Osteoblast (primary cell): ENCODE measurements at places on chromosomes 7 and 10. TPM values are rescaled to one million over a fixed set of nuclear protein-coding genes. Genes with fewer than 3 reads are reported as not detected.

GRCh38 chr10:12969951-12970350, 31.6 kb downstream of the CCDC3 start:
- no peak for DNase-seq

DNA sequence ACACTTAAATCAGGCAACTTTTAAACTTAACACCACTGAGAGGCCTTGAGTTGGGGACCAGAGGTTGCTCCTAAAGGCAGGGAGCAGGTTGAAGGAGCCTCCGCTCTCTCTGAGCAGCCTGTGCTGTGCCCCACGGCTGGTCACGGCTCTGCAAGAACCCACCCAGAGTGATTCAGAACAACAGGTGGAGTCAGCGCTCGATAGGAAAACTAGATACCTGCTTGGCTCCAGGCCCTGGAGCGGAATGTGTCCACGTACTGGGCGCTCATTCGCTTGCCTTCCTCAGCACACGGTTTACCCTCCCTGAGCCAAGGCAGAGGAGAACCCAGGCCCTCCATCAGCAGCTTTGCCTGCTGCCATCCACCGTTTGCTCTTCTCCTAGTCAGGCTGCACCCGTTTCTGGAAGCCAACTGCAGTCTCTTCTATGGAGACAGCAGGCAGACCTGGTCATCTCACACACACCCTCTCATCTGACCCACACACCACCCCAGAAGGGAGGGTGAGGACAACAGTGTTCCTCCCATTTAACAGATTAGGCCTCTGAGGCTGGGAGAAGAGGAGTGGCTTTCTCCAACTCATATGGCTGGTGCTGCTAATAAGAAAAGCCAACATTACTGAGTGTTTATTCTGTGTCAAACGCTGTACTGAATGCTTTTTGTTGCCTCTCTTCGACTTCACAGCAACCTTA, 37.6 kb upstream of the PDCD4 start:
- DNase-seq = no peak

SPDYE3 gene
- total RNA-seq = under 0.01 TPM in 1 of 2 replicates, not detected in the other

PHYHIPL gene
- not detected in 2 replicates for total RNA-seq

DNA sequence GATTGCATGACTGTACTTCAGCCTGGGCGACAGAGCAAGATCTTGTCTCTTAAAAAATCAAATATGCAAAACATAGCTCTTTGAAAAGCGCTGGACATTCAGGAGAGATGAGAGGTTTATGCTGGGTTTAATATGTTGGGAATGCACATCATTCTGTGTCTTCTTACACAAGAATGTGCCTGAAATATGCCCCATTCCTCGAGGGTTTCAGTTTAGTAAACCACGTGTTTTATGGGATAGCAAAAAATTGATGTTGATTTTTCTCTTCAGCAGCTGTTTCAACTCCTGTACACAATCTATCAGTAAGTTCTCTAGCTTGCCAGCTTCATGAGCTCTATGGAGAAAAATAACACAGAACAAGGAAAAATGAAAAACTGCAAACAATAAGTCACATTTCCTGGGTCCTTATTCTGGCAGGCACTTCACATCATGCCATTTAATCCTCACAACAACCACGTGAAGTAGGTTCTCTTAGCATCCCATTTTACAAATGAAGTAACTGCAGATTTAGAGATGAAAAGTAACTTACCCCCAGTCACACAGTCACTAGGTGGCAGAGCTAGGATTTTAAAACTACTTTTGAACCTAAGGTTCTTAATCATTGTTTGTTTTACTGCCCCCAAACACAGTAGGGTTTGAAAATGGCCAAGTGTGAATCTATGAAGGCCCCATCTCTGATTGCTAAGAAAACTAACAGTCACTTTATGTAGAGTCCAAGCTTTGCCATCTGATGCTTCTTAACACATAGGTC, 423.6 kb downstream of the PHTF2 start:
- peak; percentile 37 for DNase-seq

- DNase-seq = no peak
Observed at GRCh38 chr7:148277042-148277660, 313.4 kb upstream of the C7orf33 start.

- DNase-seq = peak; percentile 72
Observed at GRCh38 chr7:27151341-27151930, 947 bp downstream of the HOXA3 start.

DNA sequence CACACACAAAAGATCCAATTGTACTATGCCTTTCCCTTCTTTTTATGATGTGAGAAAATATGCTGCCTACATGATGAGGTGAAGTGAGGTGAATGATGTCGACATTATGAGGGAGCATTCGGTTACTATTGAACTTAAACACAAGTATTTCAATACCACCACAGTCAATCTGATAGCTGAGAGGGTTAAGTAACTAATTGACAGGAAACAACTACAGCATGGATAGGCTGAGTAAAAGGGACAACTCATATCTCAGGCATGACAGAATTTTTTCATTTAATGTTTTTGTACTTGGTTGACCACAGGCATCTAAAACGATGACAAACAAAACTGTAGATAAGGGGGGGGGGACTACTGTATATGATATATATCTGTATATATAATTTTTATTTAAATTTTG, 488.9 kb downstream of the SH2D4B start:
- peak; percentile 3 for DNase-seq

DNA sequence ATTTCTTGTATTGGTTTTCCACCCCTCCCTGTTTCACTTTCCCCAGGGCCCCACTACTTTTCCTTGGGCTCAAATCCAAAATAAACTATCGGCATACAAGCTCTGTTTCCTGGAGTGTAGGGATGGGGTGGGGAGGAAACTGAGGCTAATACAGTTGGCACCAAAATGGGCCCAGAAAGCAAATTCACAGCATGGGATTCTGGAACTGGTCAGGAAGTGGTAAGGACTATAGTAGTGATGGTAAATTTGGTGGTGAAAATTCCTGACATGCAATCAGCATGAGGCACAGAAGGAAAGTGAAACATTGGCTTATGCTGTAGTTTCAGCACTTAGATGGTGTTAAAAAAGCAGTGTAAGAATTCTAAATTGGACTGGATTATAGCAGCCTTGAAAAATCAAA, 8.7 kb upstream of the SAMD9L start:
- peak; percentile 41 for DNase-seq

GRCh38 chr10:133309720-133310398, 1.1 kb downstream of the ZNF511 start:
- no peak for DNase-seq

DNA sequence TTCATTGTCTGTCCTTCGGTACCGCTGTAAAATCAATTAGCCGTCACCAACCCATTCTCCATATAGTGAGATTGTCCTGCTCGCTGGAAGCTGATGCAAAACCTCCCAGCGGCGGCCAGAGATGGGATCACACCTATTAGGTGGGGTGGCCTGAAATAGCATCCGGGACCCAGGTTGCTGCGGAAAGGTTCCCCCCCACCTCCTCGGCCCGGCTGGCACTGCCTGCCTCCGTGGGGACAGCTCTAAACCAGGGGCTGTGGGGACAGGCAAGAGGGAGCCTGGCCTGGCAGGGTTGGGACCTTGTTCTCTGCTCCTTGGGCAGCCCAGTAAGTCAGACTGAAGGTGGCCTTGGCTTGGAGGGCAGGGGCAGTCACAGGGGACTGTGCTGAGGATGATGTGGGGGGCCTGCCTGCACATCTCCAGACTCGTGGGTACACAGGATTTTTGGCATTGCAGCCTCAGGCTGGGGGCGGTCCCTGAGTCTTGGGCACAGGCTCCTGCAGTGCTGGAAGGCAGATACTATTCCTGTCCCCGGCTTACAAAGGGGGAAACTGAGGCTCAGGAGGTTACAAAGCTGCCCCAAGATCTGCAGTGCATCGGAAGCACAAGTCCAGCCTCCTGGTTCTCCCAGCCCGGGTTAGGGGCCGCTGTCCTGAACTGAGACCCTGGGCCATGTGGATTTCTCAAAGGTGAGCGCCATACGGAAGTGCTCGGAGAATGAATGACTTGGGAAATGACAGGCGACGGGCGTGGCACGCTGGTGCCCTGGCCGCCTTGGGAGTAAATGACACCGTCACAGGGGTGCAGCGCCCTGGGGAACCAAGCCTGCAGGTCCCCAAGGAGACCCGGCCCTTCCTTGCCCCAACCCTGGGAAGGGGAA, 65.6 kb downstream of the UNCX start:
- DNase-seq = peak; percentile 82

GRCh38 chr7:8702807-8703206, 269.4 kb downstream of the NXPH1 start:
- no peak for DNase-seq

DNA sequence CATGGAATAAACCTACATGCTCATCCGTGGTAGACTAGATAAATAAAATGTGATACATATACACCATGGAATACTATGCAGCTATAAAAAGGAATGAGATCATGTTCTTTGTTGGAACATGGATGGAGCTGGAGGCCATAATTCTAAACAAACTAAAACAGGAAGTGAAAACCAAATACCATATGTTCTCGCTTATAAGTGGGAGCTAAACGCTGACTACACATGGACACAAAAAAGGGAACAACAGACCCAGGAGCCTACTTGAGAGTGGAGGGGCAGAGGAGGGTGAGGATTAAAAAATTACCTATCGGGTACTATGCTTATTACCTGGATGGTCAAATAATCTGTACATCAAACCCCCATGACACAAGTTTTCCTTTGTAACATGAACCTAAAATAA, 68.7 kb upstream of the SEC61G start:
- no peak for DNase-seq

- DNase-seq = peak; percentile 46
Observed at GRCh38 chr7:16915405-16915804, 33.6 kb upstream of the AGR3 start.

DNA sequence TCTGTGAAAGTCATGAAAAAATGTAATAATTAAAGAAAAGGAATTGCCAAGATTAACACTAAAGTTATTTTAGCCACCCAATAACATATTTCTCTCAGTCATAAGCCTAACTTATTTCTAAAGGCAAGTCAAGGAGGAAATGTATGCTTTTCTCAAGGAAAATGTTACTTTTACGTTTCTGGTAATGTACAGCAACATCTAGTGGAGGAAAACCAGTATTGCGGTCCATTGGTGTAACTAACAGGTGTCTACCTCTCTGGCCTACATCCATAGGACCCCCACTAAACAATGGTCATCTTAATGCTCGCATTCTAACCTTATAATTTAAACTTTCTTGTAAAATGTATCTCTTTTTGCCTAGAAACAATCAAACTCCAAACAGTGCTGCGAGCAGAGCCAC, 437.5 kb downstream of the KIF20B start:
- DNase-seq = no peak

DNA sequence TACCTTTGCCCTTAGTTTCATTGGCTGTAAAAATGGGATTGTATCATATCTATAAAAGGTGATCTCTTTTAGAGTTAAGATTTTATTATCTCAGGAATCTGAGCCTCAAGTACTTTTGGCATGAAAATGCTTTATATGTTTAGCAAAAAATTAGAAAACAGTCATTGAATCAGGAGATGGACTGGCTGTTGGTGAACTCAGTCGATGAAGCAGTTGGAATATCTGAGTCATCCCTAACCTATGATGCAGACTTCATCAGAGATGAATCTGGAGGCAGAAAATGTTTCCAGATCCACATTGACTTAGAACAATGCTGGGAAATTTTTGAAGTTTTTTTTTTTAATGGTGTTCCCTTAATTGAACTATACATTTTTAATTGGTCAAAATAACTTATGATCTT, 228.5 kb downstream of the SLC25A13 start:
- DNase-seq = no peak

FAM241B gene
- 0.36 TPM in 1 of 2 replicates, not detected in the other for total RNA-seq

SLC13A4 gene
- total RNA-seq = 0.36 and 0.88 TPM in 2 replicates

GRCh38 chr7:48130658-48131108, 40.6 kb upstream of the ABCA13 start:
- no peak for DNase-seq

DNA sequence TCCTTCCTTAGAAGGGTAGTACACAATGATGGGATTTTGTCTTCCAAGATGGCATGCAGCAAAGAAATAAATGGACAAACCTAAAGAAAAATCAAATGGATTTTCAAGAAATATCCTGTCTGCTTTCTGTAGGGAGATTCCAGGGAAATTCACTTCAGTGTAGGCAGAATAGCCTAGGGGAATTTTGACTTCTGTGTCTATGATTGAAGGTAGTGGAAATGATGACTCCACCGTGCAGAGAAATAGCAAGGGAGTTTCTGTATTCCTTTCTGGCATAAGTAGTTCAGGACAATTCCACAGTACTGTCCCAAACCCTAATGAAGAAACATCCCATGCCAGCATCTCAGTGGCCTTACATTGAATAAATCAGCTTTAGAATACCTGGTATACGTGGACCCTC, 9.5 kb downstream of the ATOH7 start:
- no peak for DNase-seq

GRCh38 chr7:116876664-116877442, 14.5 kb downstream of the CAPZA2 start:
- peak; percentile 15 for DNase-seq

DLX6 gene
- total RNA-seq = 1.1 and 2.1 TPM in 2 replicates

DNA sequence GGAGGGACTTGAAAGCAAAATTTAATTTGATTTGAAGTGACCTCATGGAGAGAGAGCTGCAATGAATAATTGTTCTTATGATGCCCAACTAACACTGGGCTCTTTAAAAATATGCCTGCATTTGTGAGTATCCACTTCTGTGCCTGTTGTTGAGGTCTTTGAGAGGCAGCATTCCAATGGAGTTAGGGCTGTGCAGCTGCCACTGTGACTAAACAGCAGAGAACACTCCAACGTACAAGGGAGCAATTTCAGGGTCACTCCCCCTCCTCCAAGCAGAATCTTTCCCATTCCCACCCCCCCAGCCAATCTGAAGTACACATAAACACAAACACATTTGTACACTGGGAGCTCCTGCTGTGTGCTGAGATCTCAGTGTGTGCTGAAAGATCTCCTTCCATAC, 28.0 kb upstream of the GSAP start:
- no peak for DNase-seq

DNA sequence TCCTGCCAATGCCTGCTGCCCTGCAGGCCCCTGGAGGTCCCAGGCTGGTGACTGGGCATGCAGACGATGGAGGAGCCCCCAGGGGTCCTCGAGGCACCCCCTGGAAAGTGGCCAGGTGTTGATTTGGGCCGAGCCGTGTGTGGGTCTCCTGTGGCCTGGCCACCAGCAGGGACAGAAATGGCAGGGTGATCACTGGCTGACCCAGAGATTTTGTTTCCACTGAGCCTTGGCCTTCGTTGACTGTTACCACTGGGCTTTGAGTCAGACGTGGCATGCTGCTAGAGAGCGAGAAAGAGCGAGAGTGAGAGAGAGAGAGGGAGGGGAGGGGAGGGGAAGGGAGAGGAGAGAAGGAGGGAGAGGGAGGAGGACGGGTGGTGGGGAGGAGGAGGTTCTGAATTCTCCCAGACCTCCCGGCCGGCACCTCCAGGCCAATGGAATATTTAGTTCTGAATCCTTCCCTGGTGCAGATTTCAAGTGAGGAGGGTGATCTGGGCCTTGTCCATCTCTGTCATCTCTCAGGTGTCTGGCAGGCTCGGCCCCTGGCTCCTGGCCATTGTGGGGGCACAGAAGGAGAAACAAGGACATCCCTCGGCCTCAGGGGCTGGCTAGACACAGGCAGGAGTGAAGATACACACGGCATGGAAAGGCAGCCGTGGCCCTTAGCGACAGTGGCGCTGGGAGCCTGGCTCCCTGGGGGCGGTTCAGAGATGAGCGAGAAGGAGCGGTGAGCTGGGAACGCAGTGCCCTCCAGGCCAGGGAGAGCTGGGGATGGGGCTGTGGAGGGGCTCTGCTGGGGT, 58.2 kb downstream of the GLRX3 start:
- DNase-seq = peak; percentile 89

ANKRD7 gene
- 1.8 and 3.3 TPM in 2 replicates for total RNA-seq

GRCh38 chr10:113753020-113753692, 1.7 kb downstream of the PLEKHS1 start:
- DNase-seq = no peak
